ENCODE measurements at places on chromosomes 7 and 10.

DNA sequence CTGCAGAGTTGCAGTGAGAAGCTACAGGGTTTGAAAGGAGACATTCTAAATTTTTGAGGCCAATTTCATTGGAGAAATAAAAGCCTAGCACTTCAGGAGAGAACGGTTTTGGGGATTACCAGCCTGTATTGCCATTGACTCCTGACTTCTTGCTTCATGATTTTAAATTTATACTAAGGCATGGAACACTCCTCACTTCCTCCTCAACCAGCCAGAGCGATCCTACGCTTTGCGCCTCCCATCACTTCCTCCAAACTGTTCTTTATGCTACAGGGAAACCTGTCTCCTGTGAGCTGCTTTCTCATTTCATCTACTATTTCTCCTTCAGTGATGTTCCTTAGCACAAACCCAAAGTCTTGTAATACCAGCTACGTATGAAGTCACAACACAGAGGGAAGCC lies 495.1 kb downstream of the SUGCT start:
- DNase-seq = no peak

DNA sequence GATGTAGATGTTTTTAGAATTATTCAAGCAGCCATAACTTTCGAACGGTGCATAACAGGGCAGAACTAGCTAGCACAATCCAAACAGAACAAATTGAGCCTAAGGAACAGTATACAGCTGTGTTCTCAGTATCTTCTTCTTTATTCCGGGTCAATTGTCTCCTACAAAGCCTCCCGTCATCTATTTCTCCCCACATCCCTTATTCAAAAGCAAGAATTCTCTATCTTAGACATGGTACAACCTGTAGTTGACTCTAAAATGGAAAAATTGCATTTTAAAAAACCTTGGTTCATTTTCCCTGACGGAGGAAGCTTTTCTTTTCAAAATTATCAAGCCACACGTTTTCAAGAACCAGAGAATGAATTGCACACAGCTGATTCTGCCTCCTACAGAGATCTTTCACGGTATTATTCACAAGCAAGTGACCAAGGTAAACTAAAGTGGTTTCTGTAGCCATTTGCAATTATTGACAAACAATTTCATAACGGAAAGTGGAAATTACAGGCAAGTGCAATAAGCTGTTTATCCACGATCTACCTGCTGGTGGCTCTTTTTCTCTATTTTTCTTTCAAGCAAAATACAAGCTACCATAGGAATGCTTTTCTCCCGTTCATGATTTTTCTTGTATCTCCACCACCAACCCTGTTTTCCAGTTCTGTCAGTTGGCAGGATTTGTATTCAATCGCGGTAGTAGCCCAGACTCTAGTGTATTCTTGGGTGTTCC lies 2.3 kb downstream of the GRM8 start:
- no peak for DNase-seq

- DNase-seq = no peak
These were observed 22.8 kb upstream of the ADAMTS14 start for GRCh38 chr10:70649526-70649925.

DNA sequence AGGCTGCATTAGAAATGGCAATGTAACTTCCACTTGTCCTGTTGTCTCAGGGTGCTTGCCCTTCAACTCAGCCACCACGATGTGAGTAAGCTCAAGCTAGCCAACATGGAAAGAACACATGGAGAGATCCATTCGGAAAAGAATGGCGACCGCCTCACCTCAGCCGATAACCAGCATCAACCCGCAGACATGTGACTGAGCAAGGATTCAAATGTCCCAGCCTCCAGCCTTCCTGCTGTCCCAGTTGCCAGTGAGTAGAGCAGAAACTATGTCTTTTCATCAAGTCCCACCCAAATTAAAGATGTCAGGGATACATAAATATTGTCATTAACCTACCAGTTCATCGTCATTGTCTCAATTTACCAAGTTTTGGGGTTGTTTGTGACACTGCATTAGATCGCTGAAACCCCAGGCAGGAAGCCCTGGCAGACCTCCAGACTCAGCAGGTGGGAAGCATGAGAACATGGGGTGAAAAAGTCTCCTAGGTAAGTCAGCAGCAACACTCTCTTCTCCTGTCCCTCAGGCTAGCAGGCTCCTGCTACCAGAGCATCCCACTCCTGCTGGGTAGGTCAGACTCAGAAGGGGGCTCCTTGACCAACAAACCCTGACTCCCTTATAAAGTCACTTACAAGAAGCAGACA lies 67.0 kb downstream of the OSBPL3 start:
- no peak for DNase-seq

GRCh38 chr10:114239117-114239993 lies at the start of gene VWA2:
TSS of gene VWA2 (plus strand) at chr10:114239254. CDS start at chr10:114248714, 9,460 bp downstream.
- DNase-seq = no peak

DNA sequence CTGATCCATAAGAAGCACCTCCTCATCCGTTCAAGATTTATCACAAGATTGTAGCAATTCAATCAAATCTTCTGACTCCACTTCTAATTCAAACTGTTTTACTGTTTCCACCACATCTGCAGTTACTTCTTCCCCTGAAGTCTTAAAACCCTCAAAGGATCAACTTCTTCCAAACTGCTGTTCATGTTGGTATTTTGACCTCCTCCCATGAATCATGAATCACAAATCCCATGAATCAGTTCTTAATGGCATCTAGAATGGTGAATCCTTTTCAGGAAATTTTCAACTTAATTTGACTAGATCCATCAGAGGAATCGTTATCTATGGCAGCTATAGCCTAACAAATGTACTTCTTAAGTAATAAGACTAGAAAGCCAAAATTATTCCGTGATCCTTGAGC lies 122.3 kb downstream of the IMMP2L start:
- DNase-seq = no peak

DNA sequence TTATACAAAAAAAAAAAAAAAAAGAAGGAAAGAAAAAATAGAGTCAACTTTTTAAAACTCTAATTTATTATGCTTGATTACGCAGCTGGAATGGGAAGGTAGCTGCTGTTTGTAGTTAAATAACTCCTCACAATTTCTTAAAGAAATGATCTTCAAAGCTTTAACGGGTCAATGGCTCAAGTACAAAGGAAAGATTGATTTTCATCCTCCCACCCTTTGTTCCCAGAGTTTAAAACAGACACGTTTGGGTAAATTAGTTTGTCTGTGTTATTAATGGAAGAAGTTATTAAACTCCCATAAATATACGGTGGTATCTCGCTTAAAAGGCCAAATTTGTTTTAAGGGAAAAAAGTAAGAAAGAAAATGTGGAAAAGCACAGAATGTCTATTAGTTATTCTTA lies 179.3 kb downstream of the EMX2 start:
- no peak for DNase-seq

DNA sequence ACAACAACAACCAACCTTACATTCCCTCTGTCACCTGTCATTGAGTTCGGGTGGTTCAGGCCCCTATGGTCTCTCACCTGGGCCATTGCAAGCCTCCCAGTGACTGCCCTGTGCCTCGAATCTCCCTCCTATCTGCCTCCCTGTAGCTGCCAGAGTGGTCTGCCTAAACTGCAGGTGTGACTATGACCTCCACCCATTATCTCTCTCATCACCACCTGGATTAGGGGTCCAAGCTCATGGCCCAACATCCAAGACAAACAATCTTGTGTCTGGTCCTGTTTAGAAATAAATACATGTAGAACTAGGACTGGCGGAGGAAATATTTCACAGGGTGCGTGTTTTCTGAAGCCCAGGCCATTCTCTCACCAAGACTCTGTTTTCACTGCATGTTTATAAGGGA lies 146.6 kb downstream of the HERPUD2 start:
- DNase-seq = no peak

GRCh38 chr7:134195252-134195651 lies 68.1 kb downstream of the LRGUK start:
- no peak for DNase-seq

GRCh38 chr10:22715290-22715625 lies 880 bp upstream of the PIP4K2A start:
- DNase-seq = no peak

DNA sequence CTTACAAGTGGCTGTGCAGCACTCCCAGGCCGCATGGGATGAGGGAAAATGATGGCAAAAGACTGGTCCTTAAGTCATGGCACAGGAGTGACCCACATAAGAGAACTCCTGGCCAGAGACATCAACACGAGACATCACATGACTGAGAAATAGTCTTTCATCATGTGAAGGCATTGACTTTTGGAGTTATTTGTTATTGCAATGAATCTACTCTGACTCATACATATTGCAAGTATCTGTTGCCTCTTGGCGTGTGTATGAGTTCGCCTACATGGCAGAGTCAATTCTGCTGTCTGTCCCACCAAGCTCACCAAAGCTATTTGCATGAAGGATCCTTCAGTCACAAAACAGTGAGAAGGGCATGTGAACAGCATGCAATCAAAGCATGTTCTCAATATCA lies 59.7 kb upstream of the HABP2 start:
- DNase-seq = no peak

- no peak for DNase-seq
These were observed 16.3 kb downstream of the REEP3 start for GRCh38 chr10:63537536-63537935.

- DNase-seq = no peak
These were observed 357.8 kb upstream of the C7orf33 start for GRCh38 chr7:148232784-148233183.

- DNase-seq = no peak
These were observed 41.4 kb downstream of the SYPL1 start for GRCh38 chr7:106070567-106071254.

DNA sequence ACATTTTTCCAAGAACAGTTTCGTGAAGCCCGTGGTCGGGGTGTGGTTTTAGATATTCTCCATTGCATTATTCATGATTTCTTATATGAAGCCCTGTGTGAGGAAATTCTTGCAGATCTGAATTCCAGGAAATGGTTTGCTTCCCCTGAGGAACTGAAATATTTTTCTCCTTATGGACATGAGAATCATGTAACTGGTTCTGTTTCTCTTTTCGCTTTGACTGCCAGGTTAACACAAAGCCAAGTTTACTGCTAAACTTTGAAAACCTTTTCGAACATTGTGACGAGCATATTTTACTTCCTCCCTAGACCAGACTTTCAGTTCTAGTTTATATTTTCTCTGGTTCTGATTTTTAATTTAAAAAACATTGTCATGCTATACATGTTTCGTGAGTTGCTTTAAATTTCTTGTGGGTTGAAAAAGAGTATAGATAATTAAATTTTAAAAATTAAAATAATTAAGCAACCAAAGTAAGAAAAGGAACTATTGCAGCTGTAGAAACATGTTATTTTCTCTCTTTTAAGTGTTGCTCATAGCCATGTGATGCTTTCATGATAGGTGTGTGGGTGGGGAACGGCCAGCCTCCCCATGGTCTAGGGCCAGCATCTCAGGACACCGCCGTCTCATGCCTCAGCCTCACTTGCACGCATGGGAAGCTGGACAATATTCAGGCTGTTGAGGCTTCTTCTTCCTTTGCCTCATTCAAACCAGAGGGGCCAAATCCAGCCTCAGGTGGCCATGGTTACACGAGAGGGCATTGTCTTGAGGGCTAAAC lies 97.1 kb downstream of the CREB5 start:
- DNase-seq = no peak

DNA sequence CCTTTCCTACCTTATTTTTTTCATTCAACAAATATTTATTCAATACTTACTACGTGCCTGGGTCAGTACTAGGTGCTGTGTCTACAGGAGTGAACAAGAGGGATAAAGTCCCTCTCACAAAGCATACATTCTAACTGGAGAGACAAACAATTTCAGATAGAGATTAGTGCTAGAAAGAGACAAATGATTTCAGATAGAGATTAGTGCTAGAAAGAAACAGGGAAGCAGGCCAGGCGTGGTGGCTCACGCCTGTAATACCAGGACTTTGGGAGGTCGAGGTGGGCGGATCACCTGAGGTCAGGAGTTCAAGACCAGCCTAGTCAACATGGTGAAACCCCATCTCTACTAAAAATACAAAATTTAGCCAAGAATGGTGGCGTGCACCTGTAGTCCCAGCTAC lies 34.6 kb downstream of the RBM28 start:
- DNase-seq = no peak
